Vagina (tissue), 2 donors: ENCODE measurements at places on chromosomes 5 and 9.

DNA sequence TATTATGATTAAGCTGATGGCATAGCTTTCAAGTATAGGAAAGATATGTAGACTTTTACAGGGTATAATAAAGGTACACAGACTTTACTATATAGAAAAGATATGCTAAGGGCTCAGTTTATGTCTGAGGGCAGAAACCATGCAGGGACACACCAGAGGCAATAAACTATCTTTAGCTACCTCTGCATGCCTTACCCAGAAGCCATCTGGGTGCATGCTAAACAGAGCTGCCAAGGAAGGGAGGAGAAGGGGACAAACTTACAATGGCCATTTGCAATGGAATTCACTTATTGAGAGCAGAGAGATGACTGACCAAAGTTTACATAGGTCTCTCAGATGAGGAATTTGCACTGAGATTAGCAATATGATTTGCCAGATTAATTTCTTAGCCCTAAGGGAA lies 143.1 kb upstream of the NR4A3 start:
- DNase-seq: no peak

- DNase-seq: no peak
Observed at GRCh38 chr9:101311758-101312420, 72.9 kb downstream of the BAAT start.

DNA sequence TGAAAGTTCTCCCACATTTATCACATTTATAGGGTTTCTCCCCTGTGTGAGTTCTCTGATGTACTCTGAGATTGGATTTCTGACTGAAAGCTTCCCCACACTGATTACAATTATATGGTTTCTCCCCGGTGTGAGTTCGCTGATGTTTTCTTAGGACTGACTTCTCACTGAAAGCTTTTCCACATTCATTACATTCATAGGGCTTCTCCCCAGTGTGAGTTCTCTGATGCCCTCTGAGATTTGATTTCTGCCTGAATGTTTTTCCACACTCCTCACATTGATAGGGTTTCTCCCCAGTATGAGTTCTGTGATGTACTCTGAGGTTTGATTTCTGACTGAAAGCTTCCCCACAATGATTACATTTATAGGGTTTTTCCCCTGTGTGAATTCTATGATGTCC lies 36.3 kb downstream of the ZNF782 start:
- no peak for DNase-seq

- no peak for DNase-seq
Observed at GRCh38 chr5:154593796-154594195, 115.8 kb upstream of the HAND1 start.

DNA sequence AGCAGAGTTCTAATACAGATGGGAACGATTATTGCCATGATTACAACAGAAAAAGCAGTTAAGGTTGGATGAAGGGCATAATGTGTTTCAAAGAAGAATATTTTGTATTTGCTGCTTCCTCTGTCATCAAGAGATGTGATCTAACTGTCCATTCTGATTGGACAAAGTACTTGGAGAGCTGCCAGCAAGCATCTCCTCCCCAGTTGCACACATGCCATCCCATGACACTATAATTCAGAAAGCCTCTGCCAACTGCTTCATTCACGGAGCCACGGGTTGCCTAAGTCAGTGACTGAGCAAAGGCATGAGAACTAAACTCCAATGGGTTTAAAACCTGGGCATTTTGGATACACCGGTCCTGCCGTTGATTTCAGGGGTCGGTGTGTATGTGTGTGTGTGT lies 253.8 kb downstream of the CRB2 start:
- DNase-seq: no peak

GRCh38 chr5:158127536-158127935 lies 268.6 kb upstream of the CLINT1 start:
- no peak for DNase-seq

DNA sequence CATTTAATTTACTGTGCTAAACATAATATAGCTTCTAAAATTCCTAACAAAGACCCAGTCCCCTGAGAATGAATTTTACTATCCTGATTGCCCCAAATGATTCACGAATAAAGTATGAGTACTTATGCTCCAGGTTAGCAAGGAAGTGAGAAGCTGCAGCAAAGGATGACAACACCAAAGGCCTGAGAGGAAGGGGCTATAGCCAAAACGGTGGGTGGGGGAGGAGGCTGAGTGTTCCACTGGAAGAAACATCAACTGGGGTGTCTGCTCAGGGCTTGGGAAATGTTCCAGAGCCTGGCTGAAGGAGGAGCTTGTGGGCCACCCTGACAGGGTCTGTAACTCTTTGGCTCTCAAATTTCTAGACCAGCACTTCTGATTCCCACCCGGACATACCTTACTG lies 157.3 kb downstream of the ADAMTS12 start:
- no peak for DNase-seq

GRCh38 chr5:76527685-76528161 lies 95.5 kb downstream of the F2RL2 start:
- DNase-seq: no peak

- no peak for DNase-seq
Observed at GRCh38 chr5:121872856-121873255, 21.2 kb downstream of the FTMT start.

GRCh38 chr5:142438573-142438972 lies 113.8 kb upstream of the SPRY4 start:
- no peak for DNase-seq

- DNase-seq: no peak
Observed at GRCh38 chr5:35294017-35294416, 63.7 kb upstream of the PRLR start.
